Renal cortical epithelial cell (primary cell): ENCODE measurements at places on chromosomes 3 and 15. TPM values are rescaled to one million over a fixed set of nuclear protein-coding genes. Genes with fewer than 3 reads are reported as not detected.

SLC15A2 gene
- 1.9 and 4.7 TPM in 2 replicates for total RNA-seq

- peak; percentile 77 for DNase-seq
Observed at GRCh38 chr15:62742409-62743171, 300.0 kb upstream of the TPM1 start.

GRCh38 chr3:58991026-58991425 is 58.8 kb downstream of the CFAP20DC start:
- DNase-seq, result no peak

DNA sequence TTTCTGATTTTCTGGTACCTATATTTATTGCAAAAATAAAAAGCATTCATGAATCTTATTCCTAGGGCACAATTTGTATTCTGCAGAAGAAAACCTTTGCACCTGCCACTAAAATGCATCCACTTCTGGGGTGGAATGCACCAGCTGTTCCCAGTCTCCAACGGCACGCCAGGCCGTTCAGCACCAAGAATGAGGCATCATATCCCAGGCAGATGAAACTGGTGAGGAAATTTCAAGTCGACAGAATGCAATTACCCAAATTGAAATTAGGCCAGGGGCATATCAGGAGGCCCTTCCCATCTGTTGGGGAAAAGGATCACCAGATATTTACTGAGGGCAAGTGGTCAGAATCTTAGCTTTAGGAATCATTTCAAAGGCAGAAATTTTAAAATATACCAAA is 13.6 kb upstream of the RBMS3 start:
- no peak for DNase-seq

GRCh38 chr3:33441225-33441976 is 1.2 kb upstream of the UBP1 start:
- no peak for DNase-seq

- no peak for DNase-seq
Observed at GRCh38 chr15:66270932-66271331, 17.4 kb upstream of the MEGF11 start.

DNA sequence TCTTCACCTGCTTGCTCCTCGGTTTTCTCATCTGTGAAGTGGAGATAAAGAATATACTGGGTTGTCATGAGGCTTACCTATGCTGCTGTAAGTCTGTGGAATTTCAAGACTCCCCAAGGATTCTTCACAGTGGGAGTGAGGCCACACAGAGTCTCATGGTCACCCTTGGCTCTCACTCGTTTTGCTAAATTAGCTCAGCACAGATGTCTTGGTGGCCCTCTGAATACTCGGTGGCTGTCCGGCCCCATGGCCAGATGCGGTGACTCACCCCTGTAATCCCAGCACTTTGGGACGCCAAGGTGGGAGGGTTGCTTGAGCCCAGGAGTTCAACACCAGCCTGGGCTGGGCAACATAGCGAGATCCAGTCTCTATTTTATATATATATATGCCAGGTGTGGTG is 5.0 kb upstream of the CHCHD6 start:
- DNase-seq, result no peak

SLCO2A1 gene
- total RNA-seq, result 0.69 and 1.0 TPM in 2 replicates

TRPM1 gene
- not detected in 2 replicates for total RNA-seq

NUDT16 gene
- total RNA-seq, result 8.7 and 15.2 TPM in 2 replicates

DNA sequence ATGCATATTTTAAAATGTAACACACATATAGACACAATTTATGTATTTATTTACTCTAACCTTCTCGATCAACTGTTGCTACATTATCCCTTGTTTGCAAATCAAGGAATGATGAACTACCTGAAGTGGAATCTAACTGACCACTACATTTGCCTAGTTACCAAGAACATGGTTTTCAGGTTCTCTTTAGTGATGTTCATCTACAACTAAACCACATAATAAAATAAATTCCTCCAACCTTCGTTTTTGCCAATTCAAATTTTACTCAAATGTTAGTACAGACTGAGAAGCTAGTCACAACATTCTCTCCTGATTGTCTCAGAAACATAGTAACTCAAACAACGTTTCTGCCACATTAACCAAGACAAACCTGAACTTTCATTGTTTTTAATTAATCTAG is 521.9 kb downstream of the FOXP1 start:
- no peak for DNase-seq

CCDC80 gene
- 92.2 and 151 TPM in 2 replicates for total RNA-seq

KLHL40 gene
- total RNA-seq, result not detected in 2 replicates
